Activated gamma-delta T cell treated with Interleukin-2 at 50 U/mL for 16 hours (primary cell): ENCODE measurements at places on chromosomes 4 and X.

DNA sequence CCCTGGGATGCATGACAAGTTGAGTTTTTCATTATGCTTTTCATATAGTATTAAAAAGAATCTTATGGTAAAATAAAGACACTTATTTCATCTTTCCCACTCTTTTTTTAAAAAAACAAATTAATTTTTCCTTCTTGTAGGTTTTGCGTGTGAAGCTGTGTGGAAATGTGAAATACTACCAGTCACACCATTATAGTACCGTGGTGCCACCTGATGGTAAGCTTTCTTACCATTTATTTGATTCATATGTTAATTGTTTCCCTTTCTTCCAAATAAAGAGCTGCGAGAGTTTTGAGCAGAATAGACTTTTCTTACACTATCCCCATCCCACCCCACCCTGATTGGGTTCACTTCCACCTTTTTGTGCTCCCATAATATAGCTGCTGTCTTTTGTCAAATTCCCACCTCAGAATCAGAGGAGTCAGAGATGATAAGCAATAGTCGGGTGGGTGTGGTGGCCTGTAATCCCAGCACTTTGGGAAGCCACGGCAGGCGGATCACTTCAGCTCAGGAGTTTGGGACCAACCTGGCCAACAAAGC, 44.3 kb downstream of the CASP6 start:
- DNase-seq: no peak

DNA sequence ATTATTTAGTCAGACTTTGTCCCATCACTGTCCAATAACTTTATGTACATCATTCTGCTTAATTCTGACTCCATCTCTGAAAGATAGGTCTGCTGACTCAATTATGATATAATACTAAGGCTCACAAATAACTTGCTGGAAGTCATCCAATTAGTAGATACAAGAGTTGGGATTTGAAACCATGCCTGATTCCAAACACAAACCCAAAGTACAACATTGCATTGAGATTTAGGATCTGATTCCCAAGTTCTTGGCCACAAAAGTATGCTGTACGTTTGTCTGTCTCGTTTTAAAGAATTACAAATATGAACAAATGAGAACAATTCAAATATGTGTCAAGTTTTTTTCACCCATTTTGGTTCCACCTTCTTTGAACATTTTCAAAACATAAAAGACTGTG, 108.8 kb downstream of the AMELX start:
- DNase-seq: no peak

DNA sequence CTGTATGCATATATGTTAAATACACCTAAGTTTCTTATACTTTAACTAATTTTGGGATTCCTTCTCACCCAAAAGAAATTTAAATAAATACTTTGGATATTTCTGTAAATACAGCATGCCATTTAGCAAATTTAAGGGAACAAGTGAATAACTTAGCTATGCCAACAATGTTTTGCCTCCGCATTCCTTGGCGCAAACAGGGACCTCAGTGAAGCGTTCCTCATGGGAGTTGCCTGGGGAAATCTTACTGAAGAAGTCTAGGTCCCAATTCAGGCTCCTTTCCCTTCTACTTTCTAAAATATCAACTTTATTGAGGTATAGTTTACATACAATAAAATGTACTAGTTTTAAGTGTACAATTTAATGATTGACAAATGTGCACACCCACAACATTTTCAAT, 25.0 kb downstream of the COL4A5 start:
- DNase-seq: no peak

DNA sequence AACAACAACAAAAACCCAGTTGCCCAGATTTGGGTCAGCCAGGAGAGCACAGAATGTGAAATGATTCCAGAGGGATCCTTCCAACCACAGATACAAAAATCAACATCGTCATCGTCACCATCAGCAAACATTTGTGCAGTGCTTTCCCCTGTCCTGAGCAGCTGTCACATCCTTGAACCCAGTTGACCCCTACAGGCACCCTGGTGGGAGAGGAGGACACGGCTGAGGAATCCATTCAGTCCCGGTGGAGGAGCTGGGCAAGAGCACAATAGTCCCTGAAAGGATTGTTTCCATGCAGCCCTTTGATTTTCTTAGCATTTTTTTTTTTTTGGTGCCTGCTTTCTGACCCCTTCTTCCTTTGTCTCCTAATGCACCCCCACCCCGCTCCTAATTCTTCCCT, 37.1 kb upstream of the STX18 start:
- DNase-seq: no peak

- no peak for DNase-seq
These were observed at the start of gene COL4A6 for GRCh38 chrX:108438110-108438623. Gene COL4A6 (minus strand): TSS chrX:108438422. CDS start chrX:108438196, 226 bp downstream.
